Activated B cell treated with CpG ODN at 0.5 μM for 24 hours (primary cell): ENCODE measurements at places on chromosomes 1 and 21. TPM values are rescaled to one million over a fixed set of nuclear protein-coding genes. Genes with fewer than 3 reads are reported as not detected.

INAVA gene
- 0.44 and 0.46 TPM in 2 replicates for total RNA-seq

A3GALT2 gene
- total RNA-seq, result not detected in 2 replicates

C1orf159 gene
- total RNA-seq, result 20.8 and 26.5 TPM in 2 replicates

DNA sequence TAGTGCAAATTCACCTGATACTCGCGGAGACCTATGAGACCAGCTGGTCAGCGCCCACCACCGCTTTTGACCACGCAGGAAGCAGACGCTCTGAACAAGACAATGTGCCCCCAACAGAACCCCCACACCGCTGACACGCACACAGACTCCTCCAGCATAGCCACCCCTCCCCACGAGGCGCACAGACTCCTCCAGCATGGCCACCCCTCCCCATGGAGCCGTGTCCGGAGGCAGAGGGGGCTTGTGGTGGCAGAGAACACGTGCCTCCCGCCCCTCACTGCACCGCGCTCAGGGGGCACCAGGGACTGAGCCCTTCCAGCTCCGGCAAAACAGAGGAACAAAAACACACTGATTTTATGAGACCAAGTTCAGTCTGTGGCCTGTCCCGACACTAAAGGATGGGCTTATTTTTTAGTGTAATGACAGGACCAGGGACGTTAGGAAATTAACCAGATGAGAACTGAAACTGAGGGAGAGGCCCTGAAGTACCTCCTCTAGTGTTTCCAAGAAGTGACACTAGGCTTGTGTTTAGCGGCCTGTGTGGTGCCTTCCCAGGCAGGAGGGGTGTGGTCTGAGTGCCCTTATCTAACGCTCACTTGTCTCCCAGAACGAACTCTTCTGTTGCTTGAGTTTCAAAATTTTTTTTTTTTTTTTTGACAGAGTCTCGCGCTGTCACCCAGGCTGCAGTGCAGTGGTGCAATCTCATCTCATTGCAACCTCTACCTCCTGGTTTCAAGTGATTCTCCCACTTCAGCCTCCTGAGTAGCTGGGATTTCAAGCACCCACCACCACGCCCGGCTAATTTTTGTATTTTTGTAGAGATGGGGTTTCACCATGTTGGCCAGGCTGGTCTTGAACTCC, 10.0 kb upstream of the AGPAT3 start:
- no peak for DNase-seq

DNA sequence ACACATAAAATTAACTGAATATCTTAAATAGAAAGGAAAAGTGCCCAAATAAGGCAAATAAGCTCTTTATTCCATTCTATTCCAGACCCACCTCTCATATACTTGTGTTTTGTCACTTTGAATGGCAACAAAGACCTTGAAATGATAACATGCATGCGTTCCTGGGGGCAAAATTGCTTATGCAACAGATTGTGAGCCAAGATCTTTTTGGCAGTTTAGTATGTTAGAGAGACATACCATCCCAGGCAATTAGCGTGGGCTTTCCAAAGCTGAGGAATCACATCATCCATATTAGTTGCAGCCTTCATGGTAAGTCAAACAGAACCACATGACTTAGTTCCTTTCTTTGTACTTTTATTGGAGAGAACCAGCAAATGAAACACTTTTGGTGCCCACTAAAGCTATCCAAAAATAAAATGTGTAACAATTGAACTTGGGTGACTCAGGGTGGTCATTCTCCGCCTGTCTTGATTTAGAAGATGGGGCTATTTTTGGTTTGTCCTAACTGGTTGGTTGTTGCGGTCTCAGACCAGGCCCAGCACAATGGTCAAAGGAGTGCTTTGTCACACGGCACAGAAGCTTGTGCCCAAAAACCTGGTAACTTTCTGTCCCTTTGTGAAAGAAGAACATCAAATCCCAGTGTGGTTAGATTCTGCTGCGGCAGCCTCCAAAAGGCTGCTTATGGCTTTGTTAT, 68.7 kb upstream of the ATF3 start:
- DNase-seq, result no peak

DNA sequence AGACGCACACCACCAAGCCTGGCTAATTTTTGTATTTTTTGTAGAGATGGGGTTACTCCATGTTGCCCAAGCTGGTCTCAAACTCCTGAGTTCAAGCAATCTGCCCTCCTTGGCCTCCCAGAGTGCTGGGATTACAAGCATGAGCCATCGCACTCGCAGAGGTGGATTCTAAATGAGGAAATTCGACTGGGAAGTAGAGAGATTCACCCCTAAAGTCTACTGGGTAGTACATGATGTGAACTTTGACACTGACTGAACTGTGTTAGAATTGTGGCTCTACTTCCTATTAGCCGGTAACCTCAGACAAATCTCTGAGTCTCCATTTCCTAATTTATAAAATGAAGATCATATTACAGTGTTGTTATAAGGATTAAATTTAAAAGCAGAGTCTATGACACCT, 276.0 kb upstream of the NR5A2 start:
- no peak for DNase-seq
